Activated CD8-positive, alpha-beta memory T cell treated with anti-CD3 and anti-CD28 coated beads, Interleukin-2, amount 50 U/mL, for 48 hours (primary cell): ENCODE measurements at places on chromosomes 2 and 18.

DNA sequence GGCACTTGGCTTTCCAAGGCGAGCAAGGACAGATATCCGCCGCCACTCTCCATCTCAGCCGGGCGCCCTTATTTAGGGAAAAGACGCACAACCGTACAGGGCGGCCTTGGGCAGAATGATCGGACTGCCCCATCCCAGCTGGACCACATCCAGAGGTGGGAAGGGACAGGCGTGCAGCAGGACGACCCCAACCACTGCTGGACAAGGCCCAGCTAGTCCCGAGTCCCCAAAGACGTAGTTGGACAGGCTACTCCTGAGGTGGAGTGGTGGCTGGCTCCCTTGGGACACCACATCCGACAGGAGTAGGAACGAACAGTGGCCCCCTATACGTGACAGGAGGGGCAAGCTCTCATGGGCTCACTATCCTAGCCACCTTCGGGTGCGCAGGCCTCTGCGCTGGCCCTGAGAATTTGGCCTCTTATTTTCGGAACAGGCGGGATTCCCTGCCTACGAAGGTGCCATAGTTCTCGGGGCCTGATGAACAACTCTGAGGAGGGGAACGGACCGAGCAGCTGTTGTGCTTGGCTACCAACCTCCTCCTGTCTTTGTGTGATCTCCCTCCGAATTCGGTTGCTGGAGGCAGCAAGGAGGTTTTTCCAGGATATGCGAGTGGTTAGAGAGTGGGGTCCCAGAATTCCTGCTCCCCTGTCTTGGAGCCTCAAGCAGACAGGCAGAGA is 2.3 kb downstream of the FEV start:
- peak; percentile 57 for DNase-seq

DNA sequence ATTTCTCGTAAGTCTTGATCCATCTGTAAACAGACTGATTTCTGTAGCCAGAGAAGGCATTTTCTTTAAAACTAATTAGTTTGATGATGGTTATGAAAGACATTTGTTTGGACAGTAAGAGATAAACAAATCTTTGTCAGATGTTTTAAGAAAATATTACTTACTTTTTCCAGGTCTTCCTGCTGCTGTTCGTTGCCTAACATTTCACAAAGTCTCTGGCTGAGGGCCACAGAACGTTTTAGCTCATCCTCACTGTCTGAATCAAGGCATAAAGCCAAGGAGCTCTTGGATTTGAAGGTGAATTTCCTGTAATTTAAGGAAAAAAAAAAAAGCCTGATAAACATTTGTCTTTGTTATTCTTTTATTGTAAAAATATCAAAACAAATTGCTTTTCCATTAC is 57.8 kb downstream of the VIL1 start:
- no peak for DNase-seq

DNA sequence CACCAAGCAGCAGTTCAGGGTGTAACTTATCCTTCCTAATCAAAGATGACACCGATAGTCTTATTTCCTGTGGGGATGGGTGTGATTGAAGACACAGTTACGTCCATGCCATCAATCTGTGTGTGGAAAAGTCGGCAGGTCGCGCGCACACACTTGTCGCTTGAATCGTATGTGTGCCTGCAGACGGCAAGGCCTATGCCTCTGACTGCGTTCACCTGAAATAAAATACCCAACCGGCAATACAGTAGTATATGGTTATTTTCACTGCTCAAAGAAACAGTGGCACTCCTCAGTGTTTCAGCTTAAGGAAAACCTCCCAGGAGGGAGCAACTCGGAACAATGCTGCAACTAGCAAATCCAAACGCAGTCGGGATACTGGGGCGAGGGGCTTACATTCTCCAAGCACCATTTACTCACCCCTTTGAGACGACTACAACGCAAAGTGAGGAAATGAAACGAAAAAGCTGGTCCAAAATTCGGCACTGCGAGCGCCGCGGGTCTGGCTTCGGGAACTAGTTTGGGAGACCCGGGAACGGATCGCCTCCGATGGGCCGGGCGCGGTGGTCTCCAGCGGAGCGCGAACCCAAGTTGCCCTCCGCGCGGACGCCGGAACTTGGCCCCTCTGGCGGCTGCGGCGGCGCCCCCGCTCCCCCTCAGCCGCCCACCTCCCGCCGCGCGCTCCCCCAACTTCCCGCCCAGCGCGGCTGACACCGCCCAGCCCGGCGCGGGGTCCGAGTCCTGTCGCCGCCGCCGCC is 675 bp downstream of the PRKD3 start:
- peak; percentile 66 for DNase-seq

GRCh38 chr2:19488009-19488691 is 129.7 kb upstream of the OSR1 start:
- DNase-seq: no peak

- no peak for DNase-seq
Observed at GRCh38 chr2:15275346-15275745, 285.8 kb downstream of the NBAS start.

- peak; percentile 94 for DNase-seq
Observed at GRCh38 chr2:27890924-27891672, 569 bp downstream of the BABAM2 start.

- DNase-seq: no peak
Observed at GRCh38 chr2:68428746-68429145, 38.3 kb downstream of the FBXO48 start.

DNA sequence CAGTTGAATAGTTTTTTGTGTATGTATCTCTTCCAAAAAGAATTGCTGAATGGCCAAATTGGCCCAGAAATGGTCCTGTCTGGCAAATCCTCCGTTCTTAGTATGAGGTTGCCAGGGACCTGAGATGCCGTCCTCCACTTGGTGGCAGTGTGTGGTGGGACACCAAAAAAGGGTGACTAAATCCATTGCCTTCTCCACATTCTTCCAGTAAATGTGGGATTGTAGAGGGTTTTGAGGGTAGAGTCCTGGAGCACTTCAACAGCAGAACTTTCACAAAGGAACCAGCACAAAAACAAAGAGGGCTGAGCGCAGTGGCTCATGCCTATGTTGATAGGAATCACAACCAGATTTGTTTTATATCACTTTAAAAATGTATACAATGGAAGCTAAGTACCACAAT is 199.9 kb downstream of the BCL2 start:
- no peak for DNase-seq

DNA sequence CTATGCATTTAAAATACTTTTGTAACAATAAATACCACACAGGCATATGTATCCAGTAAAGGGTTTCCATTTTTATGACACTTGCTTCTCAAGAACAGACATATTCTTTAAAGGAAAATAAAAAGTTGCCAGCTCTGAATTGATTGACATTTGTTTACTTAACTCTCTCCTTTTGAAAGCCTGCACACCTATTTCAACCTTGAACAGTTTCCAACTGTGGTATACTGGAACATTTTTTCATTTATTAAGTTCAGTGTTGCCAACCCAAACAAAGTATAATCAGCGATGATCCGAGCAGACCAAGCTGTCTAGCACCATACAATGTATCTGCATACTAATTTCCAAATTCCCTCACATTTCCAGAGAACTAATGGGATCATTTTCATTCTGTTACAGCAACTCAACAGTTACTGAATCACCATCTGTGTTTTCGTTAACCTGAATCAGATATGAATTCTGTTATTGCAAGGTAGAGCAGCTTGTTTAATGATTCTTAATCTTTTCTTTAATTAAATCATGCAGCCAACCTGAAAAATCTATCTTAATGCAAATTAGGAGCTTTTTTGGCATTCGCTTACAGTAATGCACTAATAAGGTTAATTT is 725.5 kb upstream of the ZEB2 start:
- DNase-seq: no peak
